ENCODE measurements at places on chromosomes 16 and 17.

DNA sequence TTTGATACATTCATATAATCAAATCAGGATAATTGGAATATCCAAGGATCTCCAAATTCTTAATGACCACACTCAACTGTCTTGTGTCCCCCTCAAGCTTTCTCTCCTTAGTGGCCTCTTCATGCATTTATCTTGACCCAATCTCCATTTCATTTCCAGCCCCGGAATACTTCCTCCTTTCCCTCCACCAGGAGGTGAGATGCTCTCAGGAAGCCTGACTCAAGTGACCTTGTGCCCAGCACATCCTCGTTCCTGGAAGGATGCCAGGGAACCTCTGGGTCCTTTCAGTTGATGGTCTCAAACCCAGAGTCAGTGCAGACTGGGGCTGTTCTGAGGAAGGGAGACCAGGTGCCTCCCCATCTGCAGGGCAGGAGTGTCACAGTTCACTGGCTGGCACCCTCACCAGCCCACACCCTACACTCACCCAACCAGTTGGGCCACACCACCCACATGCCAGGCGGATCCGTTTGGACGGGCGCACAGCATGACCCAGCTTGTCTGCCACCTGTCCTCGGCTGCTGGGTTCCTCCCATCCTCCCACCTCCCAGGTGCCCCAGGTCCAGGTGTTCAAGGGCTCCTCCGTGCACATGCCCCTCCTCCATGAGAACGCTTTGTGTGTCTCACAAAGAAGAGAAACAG is 14.0 kb upstream of the EMP2 start:
- no peak for DNase-seq

GRCh38 chr17:71740866-71741265 is 380.0 kb upstream of the SOX9 start:
- DNase-seq, result peak; percentile 23

GRCh38 chr16:20903116-20903898 is 2.7 kb downstream of the LYRM1 start:
- DNase-seq, result no peak

GRCh38 chr16:2856686-2857450 is 1.1 kb downstream of the PRSS22 start:
- no peak for DNase-seq

DNA sequence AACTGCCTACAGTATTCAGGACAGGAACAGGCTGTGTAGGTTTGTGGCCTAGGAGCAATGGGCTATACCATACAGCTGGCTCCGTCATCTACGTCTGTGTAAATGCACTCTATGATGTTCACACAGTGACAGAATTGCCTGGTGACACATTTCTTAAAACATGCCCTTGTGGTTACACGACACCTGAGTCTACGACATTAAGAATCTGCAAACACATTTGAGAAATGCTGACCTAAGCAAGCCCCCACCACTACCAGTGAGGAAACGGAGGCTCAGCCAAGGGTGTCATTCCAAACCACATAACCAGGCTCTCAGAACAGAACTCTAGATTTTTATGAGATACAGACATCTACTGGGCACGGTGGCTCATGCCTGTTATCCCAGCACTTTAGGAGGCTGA is 23.5 kb downstream of the USP36 start:
- no peak for DNase-seq

- DNase-seq, result no peak
These were observed 72.8 kb upstream of the BRD7 start for GRCh38 chr16:50441486-50442157.

DNA sequence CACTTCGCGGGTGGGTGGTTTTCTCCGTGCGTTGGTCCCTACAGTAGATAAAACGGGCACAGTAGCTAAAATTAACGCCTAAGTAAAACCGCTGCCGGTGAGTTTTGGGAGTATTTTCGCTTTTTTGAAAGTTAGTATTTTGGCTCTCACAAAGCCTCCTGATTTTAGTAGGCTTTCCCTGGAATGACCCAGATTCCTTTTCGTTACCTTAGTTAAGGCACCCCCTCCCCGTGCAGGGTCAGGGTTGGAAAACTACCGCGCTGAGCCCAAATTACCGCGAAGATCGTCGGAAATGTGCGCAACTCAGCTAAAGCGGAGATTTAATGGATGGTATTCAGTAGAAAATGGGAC is 28.3 kb upstream of the ST6GALNAC1 start:
- DNase-seq, result no peak

GRCh38 chr16:85401917-85402766 is 211.0 kb upstream of the GSE1 start:
- no peak for DNase-seq

DNA sequence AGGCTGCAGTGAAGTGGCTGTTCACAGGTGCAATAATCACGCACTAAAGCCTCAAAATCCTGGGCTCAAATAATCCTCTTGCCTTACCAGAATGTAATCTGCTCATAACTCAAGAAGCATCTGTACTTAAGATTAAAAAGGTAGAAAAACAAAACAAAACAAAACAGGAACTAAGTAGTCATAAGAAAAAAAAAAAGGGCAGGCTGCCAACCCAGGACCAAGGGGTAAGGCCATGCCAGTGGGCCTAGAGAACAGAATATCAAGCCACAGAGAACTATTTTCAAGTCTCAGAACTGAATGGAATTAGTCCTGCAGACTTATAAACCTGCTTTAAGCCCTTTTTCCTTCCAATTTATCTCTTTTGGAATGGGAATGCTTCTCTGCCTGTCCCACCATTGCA is 64.8 kb upstream of the TBC1D3K start:
- no peak for DNase-seq

- no peak for DNase-seq
These were observed 75.4 kb downstream of the IRX3 start for GRCh38 chr16:54211203-54211602.

- DNase-seq, result no peak
These were observed 3.2 kb downstream of the ACTG1 start for GRCh38 chr17:81509207-81509971.

DNA sequence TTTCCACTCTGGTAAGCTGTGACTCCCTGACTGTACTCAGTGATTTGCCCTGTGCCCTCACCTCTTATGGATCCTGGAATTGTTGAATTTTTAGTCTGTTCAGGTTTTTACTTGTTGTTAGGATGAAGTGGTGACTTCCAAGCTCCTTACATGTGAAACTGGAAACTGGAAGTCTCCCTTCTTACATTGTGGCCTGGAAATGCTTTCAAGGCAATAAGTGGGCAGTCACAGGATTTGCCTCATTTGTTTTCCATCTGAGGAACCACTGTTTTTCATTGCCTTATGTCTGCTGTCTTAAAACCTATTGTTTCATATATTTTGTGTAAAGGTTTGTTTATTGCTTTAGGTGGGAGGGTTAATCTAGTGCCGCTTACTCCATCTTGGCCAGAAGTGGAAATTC is 155.8 kb downstream of the CYB561 start:
- DNase-seq, result no peak

GRCh38 chr16:30136971-30137605 is 14.1 kb upstream of the MAPK3 start:
- no peak for DNase-seq

DNA sequence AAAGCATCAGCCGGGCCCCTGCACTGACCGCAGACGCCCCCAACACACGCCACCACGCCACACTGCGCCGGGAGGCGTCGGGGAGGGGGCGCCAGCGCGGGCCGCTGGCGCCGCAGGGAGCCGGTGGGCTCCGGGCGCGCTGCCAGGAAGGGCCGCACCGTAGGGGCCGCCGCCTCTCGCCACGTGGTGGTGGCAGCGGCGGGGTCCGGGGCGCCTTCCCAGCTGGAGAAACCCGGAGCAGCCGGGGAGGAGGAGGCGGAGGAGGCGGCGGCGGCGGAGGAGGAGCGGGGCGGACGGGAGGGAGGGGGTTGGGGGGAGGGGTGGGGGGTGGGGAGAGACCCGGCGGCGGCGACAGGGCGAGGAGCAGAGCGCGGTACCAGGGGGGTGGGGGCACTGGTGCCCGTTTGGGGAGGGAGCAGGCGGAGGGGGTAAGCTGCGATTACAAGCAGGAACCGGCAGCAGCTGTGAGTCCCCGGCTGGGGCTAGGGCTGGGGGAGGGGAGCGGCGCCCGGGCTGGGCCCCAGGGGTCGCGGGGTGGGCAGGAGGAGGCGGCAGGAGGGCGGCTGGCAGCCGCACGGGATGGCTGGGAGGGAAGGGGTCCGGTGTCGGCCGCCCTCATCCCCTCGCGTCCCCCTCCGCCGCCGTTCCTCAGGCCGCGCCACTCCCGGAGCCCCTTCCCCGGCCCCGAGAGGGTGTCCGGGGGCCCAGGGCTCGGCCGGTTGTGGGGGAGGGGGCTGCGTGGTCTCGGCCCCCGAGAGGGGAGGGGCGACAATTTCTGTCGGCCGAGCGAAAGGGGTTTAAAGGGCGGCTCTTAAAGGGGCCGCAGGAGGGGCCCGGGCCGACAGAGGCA is at the start of gene TBKBP1:
Gene TBKBP1 (plus strand): TSS at position 431 of the 850 bp plus-strand sequence. CDS start 1,952 bp downstream, outside the sequence.
- no peak for DNase-seq

DNA sequence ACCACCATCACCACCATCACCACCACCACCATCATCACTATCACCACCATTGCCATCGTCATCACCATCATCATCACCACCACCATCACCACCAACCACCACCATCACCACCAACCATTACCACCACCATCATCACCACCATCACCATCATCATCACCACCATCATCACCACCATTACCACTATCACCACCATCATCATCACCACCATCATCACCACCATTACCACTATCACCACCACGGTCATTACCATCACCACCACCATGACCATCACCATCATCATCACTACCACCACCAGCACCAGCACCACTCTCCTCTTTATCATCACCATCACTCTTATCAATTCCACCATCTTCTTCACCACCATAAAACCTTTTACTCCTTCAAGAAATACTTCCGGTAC is 1.1 kb upstream of the TMEM114 start:
- no peak for DNase-seq

- DNase-seq, result no peak
These were observed 41.6 kb downstream of the EPN2 start for GRCh38 chr17:19278729-19279128.

DNA sequence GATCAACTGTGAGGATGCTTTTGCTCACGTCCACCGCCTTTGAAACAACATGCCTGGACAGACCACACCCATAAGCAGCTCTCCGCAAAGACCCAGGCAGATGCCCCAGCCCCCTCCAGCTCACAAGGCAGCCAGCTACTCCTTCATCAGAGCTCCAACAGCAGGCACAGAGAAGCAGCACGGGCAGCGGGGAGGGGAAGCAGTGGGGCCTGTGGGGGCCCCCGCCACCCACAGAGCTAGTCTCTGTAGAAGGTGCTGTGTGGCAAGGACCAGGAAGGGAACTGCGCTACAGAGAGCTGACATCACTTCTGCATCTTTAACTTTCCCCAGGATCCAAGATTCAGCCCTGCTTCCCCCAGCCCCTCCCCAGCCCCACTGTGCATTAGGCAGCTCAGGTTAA is 10.0 kb upstream of the SCNN1G start:
- no peak for DNase-seq

GRCh38 chr17:68512960-68513474 is 787 bp downstream of the PRKAR1A start:
- peak; percentile 55 for DNase-seq

GRCh38 chr16:75111514-75111940 is 5.1 kb downstream of the LDHD start:
- no peak for DNase-seq

Measured in midbrain (tissue), 1 donor.